ENCODE measurements at places on chromosomes 2 and 18.

GRCh38 chr2:25257032-25257552 lies 84.6 kb downstream of the DNMT3A start:
- no peak for DNase-seq

- no peak for DNase-seq
Observed at GRCh38 chr2:218659988-218660358, 490 bp downstream of the BCS1L start.

- no peak for DNase-seq
Observed at GRCh38 chr18:24876266-24876665, 415.8 kb downstream of the HRH4 start.

GRCh38 chr2:74026687-74027241 lies 42.1 kb downstream of the TET3 start:
- DNase-seq: no peak

DNA sequence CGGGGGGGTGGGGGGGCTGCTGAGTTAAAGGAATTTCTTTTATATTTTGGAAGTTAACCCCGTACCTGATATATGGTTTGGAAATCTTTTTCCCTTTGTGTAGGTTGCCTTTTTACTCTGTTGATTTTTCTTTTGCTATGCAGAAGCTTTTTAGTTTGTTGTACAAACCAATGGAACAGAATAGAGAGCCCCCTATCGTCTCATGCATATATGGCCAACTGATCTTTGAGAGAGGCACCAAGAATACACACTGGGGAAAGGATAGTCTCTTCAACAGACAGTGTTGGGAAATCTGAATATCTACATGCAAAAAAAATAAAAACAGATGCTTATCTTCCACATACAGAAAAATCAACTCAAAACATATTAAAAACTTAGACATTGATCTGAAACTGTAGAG lies 647.8 kb upstream of the KLHL29 start:
- DNase-seq: no peak

DNA sequence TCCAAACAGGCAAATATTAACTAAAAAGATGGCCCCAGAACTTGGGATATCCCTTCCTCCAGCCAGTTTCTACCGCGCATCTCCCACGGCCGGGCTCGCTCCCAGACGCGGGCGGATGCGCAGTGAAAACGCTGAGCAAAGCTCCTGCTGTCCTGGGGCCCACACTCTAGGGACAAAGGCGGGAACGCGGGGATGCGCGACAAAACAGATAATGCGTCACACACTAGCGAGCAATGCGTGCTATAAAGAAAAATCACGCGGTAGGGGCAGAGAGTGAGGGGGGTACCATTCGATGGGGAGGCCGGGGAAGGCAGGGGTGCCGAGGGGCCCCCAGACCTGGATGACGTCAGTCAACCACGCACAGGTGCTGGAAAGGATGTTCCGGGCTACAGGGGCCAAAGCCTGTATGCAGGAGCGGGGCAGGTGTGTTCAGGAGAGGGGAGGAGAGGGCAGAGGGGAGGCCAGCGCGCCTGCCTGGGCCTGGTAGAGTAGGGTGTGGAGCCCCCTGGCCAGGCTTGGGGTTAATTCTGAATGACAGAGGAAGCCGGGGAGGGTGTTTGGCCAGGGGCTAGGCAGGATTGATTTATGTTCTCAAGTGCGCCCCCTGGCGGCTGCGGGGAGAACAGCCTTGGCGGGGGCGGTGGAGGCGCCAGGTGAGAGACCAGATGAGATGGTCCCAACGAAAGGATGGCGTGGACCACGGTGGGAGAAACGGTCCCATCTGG lies 14.9 kb upstream of the ITM2C start:
- peak; percentile 73 for DNase-seq

All from activated T-cell treated with anti-CD3 and anti-CD28 coated beads for 1 hour (primary cell).